ENCODE measurements at places on chromosomes 2 and 18.

DNA sequence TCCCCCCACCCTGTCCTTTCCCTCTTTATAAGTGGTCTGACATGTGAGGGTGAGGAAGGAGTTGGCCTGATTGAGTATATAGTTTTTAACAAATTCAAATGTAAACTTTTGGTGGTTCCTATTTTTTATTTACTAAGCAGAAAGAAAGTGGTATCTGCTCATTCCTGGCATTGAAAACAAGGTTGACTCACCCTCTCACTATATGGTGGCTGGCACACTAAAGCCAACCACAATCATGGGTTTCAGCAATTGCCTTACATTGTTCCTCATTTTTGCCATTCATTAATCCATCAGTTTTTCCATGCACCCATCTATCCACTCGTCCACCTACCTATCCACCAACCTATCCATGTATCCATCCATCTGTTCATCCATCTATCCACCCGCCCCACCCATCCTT lies 75.4 kb upstream of the IGFBP5 start:
- no peak for DNase-seq

- no peak for DNase-seq
Observed at GRCh38 chr2:236904389-236905263, 181.1 kb upstream of the COPS8 start.

- no peak for DNase-seq
Observed at GRCh38 chr2:71852141-71852711, 295.4 kb downstream of the CYP26B1 start.

- DNase-seq: no peak
Observed at GRCh38 chr2:133411857-133412256, 156.4 kb downstream of the NCKAP5 start.

DNA sequence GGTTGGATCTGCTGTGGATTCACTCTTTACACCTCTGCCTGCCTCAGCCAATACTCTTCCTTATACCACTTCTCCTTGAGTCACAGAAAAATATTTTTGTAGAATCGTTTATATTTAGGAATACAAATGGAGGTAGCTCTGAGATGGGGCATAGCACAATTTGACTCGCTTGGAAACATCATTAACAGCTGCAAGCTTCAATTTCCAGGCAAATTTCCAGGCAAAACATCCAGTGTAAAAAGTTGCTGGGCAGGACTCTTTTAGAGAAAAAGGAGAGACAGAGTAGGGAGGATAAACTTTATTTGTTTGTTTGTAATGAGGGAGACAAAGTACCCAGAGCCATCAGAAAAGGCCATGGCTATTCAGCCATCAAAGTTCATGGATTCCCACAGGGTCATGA lies 74.4 kb upstream of the SOX11 start:
- DNase-seq: no peak

DNA sequence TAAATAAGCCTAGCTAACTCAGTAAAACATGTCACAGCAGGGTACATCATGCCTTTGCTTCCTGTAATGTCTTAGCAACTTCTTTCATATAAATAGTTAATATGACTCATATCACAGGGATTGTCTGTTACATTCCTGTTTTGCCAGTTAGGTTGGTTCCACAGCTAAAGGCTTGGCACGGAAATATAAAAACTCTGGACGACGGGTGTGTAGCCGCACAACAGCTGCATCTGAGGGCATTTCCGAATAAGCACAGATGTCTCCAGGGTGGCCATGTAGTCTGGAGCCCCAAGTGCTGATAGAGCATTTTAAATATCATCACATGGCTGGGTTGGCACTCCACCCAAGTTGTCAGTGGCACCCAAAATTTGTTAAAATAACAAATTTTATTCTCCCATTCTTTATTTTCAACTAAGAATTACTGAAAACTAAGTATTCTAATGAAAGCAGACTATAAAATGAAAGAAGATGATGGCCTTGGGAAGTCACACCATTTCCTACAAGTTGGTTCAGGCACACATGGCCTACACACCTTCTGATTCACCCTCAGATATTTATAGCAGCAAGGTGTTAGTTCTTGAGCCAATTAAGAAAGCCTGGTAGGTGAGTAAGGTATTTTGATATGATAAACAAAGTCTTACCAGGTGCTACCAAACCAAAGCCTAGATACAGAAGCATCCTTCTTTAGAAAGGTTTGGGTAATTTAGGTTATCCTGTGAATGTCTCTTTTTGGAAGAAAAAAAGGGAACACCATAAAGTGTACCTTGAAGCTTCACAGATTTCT lies 61.8 kb upstream of the STK17B start:
- DNase-seq: no peak

GRCh38 chr18:54742659-54743604 lies 85.3 kb upstream of the RAB27B start:
- no peak for DNase-seq

DNA sequence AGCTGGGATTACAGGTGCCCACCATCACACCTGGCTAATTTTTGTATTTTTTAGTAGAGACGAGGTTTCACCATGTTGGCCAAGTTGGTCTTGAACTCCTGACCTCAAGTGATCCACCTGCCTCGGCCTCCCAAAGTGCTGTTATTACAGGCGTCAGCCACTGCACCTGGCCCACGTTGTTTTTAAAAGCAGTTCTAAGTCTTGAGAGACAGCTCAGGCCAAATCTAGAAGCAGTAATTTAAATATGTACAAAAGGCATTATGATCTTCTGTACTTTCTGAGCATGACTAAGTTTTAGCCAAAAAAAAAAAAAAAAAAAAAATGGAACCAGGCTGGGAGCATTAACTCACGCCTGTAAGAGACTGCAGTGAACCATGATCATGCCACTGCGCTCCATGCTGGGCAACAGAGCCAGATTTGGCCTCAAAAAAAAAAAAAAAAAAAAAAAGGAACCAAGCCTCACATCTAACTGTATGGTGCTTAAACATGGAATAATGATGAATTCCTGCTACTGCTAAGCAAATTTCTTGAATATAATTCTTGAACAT lies 4.0 kb downstream of the ABHD3 start:
- DNase-seq: no peak

- no peak for DNase-seq
Observed at GRCh38 chr2:224948859-224949258, 93.4 kb downstream of the DOCK10 start.

GRCh38 chr2:217331523-217332416 lies 471.9 kb upstream of the TNP1 start:
- no peak for DNase-seq

GRCh38 chr18:64178860-64179259 lies 30.0 kb upstream of the LINC00305 start:
- DNase-seq: no peak

- no peak for DNase-seq
Observed at GRCh38 chr2:156532989-156533388, 96.8 kb downstream of the GPD2 start.

DNA sequence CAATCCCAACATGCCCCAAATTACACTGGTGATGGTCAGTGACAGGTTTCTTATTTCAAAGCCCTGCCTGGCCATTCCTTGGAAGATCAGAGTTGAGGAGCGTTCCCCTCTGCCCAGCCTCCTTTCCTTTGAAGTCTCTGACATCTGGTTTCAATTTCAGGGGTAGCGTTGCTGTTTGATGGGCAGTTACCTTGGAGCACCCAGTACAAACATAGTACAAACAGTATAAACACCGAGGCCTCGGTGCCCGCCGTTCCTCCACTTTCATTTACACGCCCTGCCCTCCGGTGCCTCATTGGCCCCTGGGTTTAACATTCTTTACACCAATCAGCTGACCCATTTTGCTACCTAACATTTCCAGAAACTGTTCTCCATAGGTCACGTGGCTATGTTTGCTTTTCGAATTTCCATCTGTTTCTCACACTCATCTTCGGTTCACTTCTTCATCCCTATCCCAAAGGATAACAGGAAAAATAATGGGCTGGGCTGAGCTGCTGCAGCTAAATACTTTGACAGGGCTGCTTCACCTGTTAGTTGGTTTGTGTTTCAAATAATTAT lies 65.6 kb downstream of the NRP2 start:
- DNase-seq: no peak

GRCh38 chr2:20475567-20475952 lies 28.7 kb downstream of the RHOB start:
- DNase-seq: no peak

DNA sequence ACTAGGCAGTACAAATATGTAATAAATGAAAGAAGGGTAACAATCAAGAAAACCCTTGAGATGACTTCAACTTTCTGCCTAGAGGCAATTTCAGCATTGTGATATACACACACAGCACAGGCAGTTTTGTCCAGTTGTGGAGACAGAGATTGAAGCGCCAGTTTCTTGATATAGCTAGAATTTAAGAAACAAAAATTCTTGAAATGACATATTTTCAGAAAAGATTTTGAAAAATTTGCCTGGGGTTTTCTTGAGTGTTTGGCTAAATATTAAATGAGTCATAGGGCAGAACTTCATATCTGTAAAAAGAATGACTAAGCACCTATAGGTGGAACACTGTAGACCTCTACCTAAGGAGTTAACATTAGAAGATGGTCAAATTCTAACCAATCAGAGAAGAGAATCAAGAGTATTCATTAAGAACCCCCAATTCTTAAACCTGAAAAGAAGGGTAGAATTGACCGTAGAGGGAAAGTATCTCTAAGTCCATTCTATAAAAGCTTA lies 1266.8 kb upstream of the TMEFF2 start:
- no peak for DNase-seq

GRCh38 chr2:32945286-32945685 lies 1.5 kb upstream of the LTBP1 start:
- DNase-seq: no peak

DNA sequence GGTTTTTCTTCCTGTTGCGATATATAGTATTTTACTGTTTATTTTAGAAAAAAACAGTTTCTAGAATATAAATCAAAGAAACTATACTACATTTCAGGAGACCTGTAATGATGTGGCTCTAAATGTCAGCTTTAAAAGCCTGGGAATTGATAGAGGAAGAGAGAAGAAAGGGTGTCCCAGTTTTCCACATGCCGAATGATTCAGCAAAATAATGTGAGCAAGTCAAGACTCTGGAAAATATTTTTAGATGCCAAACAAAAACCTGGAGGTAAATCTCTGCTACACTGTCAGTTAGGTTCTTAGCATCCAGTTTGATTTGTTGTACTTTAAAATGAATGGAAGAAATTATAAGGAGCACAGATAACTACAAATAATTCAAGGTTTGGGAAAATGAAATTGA lies 67.1 kb upstream of the DSG1 start:
- no peak for DNase-seq
